Cardiac muscle cell (in vitro differentiated cells and primary cell): ENCODE measurements at places on chromosomes 2 and 18. TPM values are rescaled to one million over a fixed set of nuclear protein-coding genes. Genes with fewer than 3 reads are reported as not detected.

DNA sequence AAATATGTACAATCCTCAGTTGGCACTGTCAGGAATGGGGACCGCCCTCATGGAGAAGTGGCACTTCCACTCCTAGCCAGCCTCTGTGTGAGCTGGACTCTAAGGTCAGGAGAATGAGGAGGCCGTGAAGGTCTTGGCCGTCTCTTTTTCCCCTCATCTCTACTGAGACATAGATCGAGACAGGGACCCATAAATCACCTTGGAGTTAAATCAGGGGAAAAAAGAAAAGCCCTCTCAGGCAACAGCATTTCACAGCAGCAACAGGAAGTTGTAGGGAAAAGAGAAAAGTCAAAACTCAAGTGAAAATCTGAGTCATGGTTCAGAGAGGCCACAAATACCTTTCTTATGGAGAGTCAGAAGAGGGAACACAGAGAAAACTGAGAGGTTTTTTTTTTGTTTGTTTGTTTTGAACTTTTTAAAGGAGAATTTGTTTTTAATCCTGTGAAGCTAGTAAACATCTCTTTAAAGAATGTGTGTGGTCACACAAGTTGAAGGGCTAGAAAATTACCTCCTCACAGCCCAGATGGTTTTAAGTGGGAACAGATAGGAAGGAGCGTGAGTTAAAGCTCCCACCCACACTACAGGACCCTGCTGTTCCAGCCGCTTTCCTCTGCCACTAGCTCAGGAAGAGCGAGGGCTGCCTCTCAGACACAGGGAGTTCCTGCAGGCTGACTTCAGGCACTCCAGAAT, 30.6 kb upstream of the CYP1B1 start:
- DNase-seq = peak; percentile 73

DNA sequence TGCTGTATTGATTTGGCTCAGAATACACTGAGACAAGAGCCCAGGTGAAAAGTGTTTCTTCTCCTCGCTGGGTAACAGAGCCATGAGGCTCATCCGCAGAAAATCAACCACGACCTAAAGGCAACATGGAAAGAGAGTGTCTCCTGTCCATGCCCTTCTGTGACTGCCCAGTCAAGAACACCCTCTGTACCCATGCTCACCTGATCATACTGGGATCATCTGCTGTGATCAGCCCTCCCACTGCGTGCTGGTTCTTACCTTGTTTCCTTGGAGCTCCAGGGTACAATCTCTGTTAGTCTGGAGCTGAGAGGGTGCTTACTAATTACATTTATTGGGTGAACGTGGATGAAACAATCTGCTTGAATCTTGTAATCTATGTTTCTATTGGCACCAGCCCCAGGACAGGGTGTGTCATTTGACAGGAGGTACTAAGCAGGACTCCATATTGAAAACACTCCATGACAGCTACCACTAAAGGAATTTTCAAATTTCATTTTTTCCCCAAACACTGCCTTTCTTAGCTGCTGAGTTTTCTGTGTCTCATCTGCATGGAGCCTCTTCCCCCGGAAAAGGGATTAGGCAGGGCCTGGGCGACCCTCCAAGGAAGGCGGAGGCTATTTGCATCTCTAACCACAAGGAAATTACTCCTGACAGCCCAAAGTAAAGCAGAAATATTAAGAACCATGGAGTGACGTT, 39.7 kb upstream of the GRP start:
- no peak for DNase-seq

DNA sequence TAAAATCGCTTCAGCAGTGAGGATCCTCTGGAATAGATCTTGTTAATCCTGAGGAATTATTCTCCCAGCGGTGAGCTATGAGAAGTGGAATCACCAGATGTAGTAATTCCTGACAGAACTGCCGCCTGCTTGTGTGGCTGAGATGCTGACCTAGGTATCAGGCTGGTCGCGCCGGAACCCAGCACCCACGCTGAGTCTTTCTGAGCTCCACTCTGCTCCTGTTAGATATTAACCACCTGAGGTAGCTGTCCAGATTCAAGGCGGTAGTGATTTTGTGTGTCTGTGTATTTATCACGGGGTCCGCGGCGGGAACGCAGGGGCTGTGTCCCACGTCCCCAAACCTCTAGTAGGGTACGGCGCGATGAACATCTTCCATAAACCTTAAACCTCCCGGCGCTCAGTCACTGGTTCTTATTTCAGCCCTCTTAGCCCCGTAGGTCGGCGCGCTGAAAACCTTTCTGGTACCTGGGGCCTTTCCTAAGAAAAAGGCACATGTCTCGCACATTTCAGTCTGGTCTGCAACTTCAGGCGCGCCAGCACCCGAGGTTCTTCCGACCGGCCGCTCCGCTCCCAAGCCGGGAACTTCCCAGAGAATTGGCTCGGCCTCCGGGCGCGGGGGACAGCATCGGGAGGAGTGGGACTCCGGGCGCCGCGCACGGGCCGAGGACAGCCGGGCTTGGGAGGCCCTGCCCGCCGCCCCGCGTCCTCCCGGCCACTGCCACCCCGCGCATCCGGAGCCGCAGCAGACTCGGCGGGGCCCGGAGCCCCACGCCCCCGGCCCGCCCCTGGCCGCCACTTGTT, 542 bp upstream of the CNNM3 start:
- peak; percentile 65 for DNase-seq

DNA sequence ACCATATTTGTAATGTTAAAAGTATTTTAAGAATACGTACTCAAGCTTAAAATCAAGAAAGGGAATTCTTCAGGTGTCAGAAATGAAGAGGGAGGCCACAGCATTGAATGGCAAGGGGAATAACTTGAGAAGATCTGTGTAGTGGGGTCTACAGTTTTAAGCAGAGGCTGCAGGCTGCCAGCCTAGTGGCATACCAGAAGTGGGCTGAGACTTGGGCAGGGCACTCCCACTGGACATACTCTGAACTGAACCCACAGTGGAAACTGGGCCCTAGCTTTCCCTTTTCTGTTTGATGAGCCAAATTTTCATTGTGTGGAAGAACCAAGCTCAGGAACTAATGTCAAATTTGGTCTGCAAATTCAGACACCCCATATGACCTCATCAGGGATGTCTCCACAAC, 238.8 kb downstream of the PTPRM start:
- no peak for DNase-seq

- DNase-seq = no peak
Measured at GRCh38 chr2:46086578-46087070, 210.6 kb upstream of the EPAS1 start.

DNA sequence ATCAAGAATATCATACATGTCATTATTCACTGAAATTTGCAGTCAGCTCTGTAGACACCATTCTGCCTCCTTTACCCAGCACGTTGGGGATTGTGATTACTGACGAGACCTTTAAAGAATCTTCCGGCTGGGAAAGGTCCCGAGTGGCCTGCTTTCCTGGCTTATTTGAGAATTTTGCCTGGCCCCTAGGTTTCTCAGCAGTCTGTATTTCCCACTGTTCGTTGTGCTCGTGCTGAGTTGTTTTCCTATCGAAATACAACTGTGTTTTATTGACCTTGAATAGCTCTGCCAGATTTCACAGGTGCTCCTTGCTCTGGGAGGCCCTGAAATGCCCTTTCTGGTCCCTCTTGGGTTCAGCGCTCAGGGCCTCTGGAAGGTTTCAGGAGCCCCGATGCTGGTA, 94.9 kb downstream of the AGAP1 start:
- DNase-seq = no peak

DNA sequence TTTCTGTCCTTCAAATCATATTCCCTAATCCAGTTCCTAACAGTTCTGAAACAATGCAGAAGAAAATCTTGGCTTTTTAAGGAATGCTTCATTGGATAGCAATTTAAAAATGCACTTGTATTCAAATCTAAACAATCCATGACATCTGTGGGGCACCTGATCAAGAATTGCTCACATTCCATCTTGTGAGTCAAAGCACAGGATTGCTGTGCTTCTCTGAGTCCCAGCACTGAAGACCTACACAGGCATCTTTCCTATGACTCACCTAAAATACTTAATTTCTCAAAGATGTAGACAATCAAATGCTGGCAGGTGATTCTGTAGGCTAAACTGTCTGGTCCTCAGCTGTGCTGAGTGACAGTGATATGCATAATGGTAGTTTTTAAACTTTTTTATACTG, 10.1 kb upstream of the ATP8B1 start:
- DNase-seq = no peak

GRCh38 chr2:208150956-208151355, 5.0 kb upstream of the CRYGB start:
- DNase-seq = no peak

DNA sequence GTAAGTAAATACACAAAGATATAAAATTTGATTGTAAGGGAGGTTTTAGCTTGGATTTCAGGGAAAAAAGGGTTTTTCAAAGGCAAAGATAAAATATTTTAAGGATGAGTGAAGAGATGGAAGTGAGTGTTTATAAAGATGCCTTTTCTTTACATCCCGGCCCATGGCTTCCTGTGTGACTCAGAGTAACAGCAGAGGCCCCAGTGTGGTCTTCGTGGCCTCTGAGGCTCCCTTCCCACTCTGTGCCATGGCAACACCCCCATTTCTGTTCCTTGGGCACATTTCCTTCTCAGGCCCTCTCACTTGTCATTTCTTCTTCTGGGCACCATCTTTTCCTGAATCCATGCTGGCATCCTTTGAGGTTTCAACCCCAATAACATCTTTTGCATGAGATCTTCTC, 92.6 kb upstream of the TMEM18 start:
- no peak for DNase-seq

DNA sequence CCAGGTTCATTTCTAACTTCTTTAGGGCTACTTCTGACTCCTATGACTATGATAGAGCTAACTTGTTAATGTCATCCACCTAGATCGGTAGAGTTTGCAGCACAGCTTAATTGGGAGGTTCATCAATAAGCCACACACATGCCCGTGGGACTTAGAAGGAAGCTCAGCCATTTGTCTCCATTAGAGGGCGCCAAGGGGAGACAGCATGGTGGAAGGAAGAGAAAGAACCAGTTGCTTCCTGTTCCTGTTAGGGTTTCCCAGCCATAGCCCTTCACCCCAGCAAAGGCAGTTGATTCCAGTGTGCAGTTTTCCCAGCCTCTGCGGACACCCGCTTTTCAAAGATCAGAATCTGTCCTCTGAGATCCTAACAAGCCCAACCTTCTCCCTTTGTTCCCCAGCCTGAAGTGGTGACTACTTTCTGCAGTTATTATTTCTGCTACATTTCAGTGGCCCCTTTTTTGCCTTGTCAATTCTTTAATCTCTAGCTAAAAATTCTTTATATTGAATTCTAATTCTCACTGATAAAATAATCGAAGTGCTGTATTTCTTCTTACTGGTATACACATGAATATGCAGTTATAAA, 30.3 kb downstream of the MAIP1 start:
- DNase-seq = peak; percentile 78

DNA sequence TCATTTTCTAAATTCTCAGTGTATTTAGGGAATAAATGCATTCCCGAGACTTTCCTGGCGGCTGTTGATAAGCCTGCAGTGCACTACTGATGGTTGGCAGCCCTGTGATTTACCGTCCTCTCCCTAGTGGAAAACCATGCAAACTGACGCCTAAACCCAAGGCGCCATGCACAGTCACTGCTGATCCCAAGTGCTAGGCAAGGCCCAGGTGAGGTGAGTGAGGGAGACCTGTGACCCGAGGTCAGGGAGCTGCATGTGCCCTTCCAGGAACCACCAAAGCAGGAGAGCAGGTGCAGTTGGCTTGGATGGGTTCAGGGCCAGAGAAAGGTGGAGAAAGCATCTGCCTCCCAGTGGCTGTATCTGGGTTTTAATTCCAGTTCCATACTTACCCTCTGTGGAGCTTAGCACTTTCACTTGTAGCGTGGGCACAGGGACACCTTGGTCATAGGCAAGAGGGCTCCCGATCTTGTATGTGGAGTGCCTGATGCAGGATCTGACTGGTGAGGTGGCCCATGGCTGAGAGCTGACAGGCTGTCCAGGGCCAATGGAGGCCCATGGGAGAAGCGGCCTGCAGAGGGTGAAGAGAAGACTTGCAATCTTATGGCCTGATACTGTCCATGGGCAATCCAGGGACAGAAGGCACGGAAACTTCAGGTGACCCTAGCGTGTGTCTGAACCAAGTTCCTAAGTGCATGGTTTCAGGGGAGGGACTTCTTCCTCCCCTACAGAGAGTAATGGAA, 131.3 kb downstream of the SH3RF3 start:
- DNase-seq = no peak

GRCh38 chr2:226818930-226819329, 16.9 kb upstream of the RHBDD1 start:
- DNase-seq = no peak

GRCh38 chr2:148603562-148603920, 41.0 kb upstream of the EPC2 start:
- no peak for DNase-seq

DNA sequence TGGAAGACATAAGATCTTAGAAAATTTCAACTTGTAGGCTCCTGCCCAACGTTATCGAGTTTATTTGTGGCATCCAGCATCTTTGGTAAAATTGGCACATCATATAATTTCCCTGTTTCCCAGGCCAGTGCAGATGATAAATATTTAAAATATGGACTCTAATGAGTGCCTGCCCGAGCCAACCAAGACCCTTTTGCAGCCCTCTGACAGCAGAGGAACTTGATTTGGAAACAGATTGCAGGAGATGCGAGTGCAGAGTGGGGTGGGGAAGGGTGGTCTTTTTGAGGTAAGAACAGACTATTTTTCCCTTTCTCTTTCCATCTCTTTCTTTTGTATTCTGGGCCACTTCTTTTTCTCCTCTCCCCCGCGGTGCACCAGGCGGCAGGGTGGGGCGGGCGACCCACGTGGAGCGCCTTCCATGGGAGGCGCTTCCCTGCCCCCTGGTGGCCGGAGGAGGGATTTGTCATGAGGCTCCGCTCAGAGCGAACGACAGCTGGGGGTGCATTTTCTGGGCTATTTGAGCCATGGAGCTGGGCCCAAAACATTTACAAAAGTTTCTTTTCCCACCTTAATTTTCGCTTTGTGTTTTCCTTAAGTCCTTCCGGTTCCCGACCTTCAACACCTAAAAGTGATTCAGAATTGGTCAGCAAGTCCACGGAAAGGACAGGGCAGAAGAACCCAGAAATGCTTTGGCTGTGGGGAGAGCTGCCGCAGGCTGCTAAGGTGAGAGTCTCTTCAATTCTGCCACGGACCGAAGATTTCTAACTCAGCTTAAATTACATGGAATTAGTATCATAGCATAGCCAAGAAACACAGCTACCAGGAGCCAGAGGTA, 32.7 kb downstream of the LPIN1 start:
- DNase-seq = peak; percentile 81

GRCh38 chr2:119681868-119682220, 2.8 kb downstream of the TMEM177 start:
- no peak for DNase-seq

Gene SERPINB11
- not detected in 2 replicates for total RNA-seq

Gene MOGAT1
- not detected in 2 replicates for total RNA-seq

Gene DSC1
- total RNA-seq = not detected in 2 replicates

Gene ATP5F1A
- total RNA-seq = 1,340 and 1,633 TPM in 2 replicates

Gene CIB4
- 0.49 TPM in 1 of 2 replicates, not detected in the other for total RNA-seq

Gene VWA3B
- total RNA-seq = 0.09 and 0.67 TPM in 2 replicates

Gene SERPINB3
- total RNA-seq = not detected in 2 replicates

Gene UGT1A5
- not detected in 2 replicates for total RNA-seq

Gene DIPK1C
- total RNA-seq = not detected in 2 replicates

Gene TLX2
- 0.06 TPM in 1 of 2 replicates, not detected in the other for total RNA-seq

Gene THSD7B
- total RNA-seq = not detected in 2 replicates
